Suppressor macrophage treated with lipopolysaccharide for 4 hours (primary cell): ENCODE measurements at places on chromosomes 5 and 9.

DNA sequence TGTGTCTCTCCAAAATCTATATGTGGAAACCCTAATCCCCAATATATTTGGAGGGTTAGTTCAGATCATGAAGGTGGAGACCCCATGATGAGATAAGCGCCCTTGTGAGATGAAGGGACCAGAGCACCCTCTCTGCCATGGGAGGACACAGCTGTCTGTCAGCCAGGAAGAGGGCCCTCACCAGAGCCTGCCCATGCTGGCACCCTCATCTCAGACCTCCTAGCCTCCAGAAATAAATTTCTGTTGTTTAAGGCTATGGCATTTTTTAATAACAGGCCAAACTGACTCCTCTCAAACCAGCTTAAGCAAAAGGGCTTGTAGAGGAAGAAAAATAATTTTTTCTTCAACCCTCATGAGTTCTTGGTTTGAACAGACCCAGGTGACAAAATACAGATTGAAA is 79.2 kb upstream of the MAMDC2 start:
- no peak for DNase-seq

DNA sequence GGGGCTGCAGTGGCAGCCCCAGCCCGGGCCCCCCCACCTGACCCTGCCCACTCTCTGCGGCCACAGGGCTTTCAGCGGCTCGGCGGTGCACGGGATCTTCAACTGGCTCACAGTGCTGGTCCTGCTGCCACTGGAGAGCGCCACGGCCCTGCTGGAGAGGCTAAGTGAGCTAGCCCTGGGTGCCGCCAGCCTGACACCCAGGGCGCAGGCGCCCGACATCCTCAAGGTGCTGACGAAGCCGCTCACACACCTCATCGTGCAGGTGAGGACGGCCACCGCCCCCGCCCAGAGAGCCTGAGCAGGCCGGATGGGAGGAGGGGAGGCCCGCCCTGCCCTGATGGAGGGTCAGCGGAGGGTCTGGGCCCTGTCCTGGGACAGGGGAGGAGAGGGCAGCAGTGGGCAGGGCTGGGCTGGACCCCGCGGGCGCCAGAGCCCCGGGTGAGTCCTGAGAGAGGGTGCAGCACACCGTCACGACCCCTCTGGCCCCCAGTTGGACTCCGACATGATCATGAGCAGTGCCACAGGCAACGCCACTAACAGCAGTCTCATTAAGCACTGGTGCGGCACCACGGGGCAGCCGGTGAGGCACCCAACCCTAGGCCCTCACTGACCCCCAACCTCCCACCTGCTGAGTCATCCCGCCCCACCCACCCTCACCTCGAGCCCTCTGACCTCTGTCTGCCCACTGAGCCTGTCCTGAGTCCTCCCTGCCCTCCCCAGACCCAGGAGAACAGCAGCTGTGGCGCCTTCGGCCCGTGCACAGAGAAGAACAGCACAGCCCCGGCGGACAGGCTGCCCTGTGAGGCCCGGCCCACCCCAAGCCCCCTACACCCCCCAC is 2.7 kb downstream of the SLC34A3 start:
- DNase-seq: no peak

GRCh38 chr5:9452181-9452580 is 93.7 kb downstream of the SEMA5A start:
- DNase-seq: no peak

- no peak for DNase-seq
Measured at GRCh38 chr5:156414391-156414790, 87.4 kb downstream of the SGCD start.

DNA sequence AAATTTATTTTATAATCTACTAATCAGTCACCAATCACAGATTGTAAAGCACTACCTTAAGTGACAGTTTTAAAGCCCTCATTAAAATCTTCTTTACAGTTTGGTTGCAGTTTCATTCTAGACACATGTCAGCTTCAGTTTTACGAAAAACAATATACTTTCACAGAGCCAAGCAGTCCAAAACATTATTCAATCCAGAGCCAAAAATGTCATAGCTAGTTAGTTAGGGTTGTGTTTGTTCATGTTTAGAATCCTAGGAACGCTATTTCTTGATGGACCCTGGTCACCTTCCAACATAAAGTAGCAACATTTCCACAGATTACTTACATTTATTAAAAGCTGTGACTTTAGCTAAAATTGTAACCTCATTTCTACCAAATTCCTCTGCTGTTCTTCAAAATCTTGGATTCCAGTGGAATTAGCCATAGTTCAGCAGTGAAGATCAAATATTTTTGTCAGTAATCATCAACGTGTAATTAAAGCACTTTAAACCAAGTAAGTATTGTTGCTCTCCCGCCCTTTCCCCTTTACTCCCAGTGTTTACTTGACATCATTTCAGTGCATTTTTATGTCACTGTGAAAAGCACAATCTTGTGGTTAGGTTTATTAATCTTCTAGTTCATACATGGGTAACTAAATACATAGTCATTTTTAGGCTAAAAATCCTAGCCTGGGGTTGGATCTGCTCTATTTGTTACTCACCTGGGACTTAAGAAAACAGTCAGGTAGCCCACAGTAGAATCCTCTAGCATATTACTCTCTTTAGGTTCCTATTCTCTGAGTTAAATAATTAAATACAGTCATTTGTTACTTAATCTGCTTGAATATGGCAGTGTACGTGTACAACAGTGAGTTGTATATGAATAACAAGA is 74.3 kb downstream of the NIPBL start:
- DNase-seq: no peak

DNA sequence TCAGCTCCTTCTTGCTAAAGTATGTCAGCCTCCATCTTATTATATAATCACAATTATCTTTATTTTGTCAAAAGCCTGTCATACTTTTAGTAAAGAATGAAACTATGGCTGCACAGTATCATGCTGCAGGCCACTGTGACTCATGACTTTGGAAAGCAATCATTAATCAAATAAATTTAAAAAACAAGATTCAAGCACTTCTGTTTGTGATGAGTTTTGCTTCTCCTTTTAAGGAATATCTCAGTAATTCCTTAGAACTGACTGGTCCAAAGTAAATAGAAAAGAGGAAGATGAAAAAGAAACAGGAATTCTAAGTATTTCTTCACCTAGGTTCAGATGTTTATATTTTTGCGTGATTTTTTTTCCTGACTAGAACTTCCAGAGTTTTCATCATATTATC is 83.1 kb downstream of the EDIL3 start:
- DNase-seq: no peak

GRCh38 chr9:99593610-99594009 is 228.1 kb upstream of the NR4A3 start:
- DNase-seq: peak; percentile 49

- no peak for DNase-seq
Measured at GRCh38 chr9:18361646-18362045, 112.3 kb upstream of the ADAMTSL1 start.
